Stimulated activated CD8-positive, alpha-beta memory T cell treated with anti-CD3 and anti-CD28 coated beads, Interleukin-7, amount 100 ng/mL, for 24 hours (primary cell): ENCODE measurements at places on chromosomes 5 and 9.

DNA sequence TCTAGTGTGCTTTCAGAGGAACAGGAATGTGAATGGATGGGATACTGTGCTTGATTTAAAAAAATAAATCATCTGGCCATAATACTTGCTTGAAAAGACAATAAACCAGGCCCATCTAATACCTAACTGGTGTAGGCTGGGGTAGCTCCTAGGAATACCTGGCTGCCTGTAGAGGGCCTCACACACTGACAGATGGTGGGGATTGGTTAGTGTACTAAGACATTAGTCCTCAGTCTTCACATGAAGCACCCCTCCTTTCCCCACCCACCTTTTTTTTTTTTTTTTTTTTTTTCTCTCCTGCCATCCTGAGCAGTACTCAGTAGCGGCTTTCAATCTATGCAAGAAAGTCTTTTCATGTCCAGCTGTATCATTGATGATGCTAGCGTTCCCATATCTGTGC is 130.5 kb downstream of the ADGRV1 start:
- no peak for DNase-seq

- DNase-seq: no peak
These were observed 135.9 kb downstream of the MACROH2A1 start for GRCh38 chr5:135263022-135263668.

- DNase-seq: no peak
These were observed 193.0 kb downstream of the DMAC1 start for GRCh38 chr9:7606591-7606990.

DNA sequence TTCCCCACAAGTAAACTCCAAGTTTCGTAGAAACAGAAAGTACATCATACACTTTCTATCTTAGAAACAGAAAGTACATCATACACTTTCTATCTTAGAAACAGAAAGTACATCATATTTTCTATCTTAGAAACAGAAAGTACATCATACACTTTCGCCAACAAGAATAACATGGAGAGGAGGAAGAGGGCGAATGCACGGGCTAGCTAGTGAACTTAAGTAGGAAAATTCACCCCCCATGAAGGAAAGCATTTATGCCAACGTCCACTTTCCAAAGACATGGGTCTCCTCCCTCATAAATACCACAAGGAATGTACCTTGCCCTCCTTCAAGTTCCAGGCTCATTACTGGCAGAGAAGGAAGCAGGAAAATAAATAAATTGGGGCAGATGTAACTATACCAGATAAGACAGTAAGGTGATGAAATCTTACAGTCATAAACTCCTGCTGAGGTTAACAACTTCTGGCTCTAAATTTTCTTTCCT is 64.7 kb downstream of the FRMD3 start:
- DNase-seq: no peak

DNA sequence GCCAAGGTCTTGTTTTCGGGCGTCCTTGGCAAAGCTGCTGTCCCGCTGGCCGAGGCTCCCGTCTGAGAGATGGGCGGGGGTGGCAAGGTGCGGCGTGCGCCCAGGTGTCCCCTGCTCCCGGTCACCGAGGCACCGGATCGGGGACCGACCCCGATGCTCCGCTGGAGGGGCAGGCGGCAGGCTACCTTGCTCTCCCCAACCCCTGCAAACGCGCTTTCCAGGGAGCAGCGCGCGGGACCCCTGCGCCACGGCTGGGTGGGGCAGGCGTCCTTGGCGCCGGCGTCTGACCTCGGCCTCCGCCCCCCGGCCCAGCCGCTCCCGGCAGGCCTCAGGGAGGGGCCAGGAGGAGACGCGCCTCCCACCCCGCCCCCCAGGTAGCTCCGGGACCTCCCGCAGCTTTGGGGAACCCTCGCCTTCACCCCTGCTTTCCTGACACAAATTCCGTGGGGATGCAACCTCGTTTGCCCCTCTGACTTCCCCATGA is 551 bp downstream of the N4BP3 start:
- DNase-seq: no peak

DNA sequence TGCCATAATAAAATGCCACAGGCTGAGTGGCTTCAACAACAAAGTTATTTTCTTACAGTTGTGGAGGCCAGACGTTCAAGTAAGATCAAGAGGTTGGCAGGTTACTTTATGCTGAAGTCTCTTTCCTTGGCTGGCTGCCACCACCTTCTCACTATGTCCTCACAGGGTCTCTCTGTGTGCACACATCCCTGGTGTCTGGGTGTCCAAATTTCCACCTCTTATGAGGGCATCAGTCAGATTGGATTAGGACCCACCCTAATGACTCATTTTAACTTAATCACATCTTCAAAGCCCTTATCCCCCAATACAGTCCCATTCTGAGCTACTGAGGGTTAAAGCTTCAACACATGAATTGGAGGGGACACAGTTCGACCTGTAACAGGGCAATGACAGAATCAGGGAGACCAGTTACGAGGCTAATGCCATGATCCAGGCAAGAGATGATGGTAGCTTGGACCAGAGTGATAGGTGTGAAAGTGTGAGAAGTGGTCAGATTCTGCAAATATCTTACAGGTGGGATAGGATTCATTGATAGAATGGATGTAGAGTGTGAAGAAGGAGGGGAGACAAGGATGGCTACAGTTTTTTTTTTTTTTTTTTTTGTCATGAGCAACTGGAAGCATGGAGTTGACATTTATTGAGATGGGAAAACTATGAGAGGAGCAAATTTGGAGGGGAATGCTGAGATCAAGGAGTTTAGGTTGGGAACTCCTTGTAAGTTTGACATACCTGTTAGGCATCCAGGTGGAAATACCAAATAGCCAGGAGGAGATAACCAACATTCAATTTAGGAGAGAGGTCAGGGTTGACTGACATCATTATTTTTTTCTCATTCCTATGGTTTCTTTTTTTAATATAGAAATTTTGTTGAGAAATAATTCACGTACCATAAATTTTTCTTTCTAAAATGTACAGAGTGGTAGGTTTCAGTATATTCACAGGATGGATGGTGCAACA is 39.6 kb upstream of the FGF1 start:
- DNase-seq: no peak

DNA sequence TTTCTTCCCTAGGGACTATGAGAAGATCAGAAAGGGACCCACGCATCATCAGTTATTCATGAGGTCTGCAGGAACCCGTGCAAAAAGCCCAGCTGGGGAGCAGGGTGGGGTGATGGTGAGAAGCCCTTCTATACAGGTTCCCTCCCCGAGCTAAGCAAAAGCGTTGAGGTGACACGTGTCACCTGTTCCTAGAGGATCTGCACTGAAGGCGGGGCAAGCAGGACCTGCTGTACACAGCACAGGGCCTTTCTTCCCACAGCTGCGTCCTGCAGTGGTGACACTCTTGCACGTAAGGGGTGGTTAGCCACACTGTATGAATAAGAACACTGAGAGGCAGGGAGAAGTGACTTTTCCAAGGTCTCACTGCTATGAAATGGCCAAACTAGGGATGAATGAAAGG is 37.2 kb upstream of the SH3PXD2B start:
- no peak for DNase-seq

- no peak for DNase-seq
These were observed 403.7 kb upstream of the CCNG1 start for GRCh38 chr5:163033656-163034055.

DNA sequence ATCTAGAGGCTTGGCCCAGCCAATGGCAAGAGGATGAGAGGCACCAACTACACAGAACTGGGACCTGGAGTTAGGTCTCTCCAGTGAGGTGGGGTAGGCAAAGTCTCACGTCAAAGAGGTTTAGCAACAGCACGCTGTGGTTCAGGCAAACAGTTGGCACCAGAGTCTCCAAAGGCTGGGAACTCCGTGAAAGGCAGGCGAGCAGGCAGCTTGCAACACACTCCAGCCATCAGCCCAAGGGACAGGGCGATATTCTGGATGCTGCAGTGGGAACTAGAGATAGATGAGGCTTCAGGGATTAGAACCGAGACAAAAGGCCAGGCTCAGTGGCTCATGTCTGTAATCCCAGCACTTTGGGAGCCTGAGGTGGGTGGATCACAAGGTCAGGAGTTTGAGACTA is 129.1 kb downstream of the PDZD2 start:
- no peak for DNase-seq

- no peak for DNase-seq
These were observed 24.8 kb downstream of the PCSK1 start for GRCh38 chr5:96408210-96408777.

DNA sequence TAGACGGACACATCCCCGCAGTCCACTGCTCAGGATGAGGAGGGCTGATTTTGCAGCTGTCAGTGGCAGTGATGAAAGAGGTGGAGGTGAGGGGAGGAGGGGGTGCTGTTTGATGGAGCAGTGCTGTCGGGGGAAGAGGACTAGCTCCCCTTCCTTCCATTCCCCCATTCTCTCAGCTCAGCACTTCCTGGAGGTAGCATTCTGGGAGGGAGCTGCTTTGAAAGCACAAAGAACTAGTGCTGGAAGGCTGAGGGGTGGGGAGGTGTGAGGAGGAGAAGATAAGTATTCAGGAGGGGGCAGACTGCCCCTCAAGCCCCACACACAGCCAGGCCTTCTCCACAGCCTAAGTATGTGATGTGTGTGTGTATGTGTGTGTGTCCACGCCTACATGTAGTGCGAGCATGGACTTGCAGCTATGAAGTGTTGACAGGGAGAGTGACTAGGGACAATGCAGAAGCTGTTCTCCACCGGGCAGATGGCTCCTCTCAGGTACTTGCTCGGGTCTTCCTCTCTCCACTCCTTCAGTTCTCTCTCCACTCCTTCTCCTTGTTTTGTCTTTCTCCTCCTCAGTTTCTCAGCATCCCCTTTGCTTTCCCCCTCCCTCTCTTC is 65.5 kb upstream of the HSPA9 start:
- DNase-seq: no peak

- no peak for DNase-seq
These were observed 204.9 kb downstream of the LRRC70 start for GRCh38 chr5:62783374-62784057.

DNA sequence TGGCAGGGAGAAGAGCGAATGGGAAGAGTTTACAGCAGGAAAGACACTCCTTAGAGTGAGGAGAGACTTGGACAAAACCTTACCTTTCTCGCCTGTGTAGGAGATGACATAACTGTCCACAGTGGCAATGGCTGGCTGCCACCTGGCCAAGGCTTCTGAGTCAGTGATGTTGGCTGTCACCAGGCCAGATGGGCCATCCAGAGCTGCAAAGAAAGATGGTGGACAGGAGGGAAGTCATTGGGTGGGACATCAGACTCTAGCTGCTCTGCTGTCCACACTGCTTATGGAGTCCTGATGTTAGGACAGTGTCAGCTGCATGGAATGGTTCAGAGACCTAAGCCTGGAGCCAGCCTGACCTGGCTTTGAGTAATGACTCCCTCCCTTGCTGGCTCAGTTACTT is 79.8 kb downstream of the TNC start:
- no peak for DNase-seq

GRCh38 chr9:130245474-130245873 is 20.1 kb upstream of the HMCN2 start:
- no peak for DNase-seq

- DNase-seq: no peak
These were observed 292.5 kb downstream of the PDE4D start for GRCh38 chr5:59600998-59601397.

- no peak for DNase-seq
These were observed 18.1 kb downstream of the ANKRD33B start for GRCh38 chr5:10581867-10582511.

- no peak for DNase-seq
These were observed 88.8 kb upstream of the EQTN start for GRCh38 chr9:27385606-27386322.

DNA sequence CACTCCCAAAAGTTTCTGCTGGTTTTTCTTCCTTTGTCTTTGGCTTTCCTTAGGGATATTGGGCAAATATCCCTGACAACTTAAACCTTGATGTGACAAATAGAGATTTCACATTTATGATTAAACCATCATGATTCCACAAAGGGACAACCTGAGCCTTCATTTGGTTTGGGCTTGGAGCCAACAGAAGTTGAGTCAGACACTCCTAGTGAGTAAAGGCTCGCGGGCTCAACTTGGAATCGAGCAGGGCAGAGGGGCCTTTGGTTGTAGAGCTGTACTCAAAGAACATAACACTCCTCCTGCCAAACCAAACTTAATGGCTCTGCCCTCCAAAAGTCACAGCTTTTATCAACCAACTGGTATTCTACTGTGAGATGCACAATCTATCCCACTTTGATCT is 290.2 kb upstream of the MAP3K1 start:
- no peak for DNase-seq

GRCh38 chr9:13939134-13939533 is 374.8 kb downstream of the NFIB start:
- DNase-seq: no peak

- DNase-seq: no peak
These were observed 49.8 kb downstream of the RASEF start for GRCh38 chr9:83012922-83013838.

DNA sequence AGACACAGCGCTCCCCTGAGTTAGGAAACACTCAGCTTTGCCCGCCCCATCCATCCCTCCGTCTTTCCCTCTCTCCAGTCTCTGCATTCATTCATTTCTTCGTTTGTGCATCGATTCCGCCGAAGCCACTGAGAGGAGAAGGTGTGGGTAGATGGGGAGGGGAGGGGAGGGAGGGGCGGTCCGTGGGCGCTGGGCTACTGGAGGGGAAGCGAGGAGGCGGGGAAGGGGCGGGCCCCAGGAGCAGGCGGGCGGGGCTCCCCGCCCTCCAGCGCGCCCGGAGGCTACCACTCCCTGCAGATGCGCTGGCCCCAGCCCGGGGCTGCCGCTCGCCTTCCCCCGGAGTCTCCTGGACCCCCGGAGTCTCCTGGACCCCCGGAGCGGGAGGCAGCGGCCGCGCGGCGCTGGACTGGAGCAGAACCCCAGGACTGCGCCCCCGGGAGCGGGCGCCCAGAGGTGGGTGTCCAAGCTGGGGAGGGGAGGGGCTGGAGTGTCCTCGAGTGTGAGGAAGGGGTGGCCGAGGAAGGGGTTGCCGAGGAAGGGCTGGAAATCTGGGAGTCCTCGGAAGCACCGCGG is 159.5 kb downstream of the C9orf152 start:
- DNase-seq: peak; percentile 47

DNA sequence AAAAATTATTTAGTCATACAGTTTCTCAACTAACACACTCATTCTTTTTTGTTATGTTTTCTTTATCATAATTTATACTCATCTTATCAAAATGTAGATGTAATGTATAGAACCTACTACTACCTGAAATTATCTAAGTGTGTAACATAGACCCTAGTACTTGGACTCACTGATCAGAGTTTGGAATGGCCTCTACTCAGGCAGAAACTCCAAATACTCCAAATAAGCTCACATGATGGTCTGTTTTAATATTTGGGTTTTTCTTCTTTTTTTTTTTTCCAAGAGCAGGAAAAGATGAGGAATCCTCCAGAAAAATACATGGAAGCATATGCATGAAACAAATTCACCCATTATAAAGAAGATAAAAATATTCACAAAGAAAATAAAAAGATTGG is 126.3 kb downstream of the PDE4D start:
- DNase-seq: no peak

GRCh38 chr5:103037673-103038455 is 82.1 kb downstream of the GIN1 start:
- no peak for DNase-seq

- DNase-seq: no peak
These were observed 37.0 kb downstream of the MAMDC2 start for GRCh38 chr9:70080481-70081119.

- no peak for DNase-seq
These were observed 800.7 kb upstream of the CTNND2 start for GRCh38 chr5:12704955-12705354.

- no peak for DNase-seq
These were observed 3.2 kb downstream of the TOR2A start for GRCh38 chr9:127731938-127732337.
